Activated gamma-delta T cell (primary cell): ENCODE measurements at places on chromosomes 1 and 21.

DNA sequence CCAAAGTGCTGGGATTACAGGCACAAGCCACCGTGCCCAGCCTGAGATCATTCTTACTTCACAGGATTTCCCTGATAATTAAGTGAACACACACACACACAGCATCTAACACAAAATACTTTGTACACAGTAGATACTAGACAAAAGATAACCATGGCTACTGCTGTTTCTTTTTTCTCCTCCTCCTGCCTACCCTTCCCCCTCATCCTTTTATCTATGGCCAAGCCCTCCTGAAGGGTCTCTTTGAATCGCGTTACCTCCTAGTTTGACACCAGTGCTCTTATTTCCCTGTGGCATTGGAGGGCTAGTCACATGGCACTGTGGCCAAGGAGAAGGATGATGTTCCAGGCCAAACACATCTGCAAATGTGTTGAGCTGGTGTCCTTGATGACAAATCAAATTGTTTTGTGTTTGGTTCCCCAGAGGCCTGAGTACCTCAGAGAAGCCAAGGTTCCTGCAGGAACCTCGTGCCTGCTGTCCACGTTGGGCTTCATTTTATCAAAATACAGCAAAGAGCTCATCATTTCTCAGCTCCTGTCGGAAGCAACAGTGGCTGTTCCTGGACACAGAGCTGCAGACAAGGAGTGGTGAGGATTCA lies 20.6 kb downstream of the NDUFS5 start:
- no peak for DNase-seq

GRCh38 chr1:66729523-66729922 lies 22.7 kb upstream of the DYNLT5 start:
- no peak for DNase-seq

GRCh38 chr1:44038876-44039657 lies 7.8 kb upstream of the SLC6A9 start:
- no peak for DNase-seq

DNA sequence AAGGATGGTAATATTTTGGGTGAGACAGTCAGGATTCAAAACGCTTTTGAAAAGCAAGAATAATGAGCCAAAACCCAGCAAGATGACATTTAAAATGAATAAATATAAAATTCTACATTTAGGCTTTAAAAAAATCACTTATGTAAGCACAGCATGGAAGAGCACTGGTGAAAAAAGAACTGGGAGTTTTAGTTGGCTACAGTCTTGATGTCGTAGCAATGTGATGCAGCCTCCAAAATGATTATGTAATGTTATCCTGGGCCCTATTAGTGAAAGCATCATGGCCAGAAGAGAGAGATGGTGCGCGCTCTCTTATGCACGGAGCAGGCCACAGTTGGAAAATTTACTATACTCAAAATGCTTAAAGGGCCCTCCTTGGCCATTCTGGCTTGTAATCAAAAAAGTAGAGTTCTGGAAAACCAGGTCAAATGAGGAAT lies 5.1 kb downstream of the KCNJ9 start:
- no peak for DNase-seq

DNA sequence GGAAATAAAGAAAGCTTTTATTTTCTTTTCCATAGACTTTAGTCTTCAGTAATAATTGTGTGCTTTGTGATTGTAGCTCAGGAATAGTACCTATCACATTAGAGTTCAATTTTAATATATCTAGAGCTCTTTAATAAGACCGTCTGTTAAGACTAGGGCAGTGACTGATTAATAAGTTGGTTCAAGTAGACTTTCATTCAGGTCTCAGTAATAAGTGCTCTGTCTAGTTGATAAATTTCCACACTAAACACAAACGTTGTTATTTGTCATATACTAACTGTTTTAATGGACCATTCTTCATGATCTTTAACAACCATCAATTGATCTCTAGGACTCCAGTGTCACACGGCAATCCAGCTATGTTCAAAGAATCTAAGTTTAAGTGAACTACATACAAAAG lies 474.5 kb upstream of the ADGRL2 start:
- no peak for DNase-seq

GRCh38 chr1:169119405-169119804 lies 12.9 kb downstream of the ATP1B1 start:
- no peak for DNase-seq
